Upper lobe of right lung (tissue), 1 donor: ENCODE measurements at places on chromosomes 16 and 17. TPM values are rescaled to one million over a fixed set of nuclear protein-coding genes. Genes with fewer than 3 reads are reported as not detected.

DNA sequence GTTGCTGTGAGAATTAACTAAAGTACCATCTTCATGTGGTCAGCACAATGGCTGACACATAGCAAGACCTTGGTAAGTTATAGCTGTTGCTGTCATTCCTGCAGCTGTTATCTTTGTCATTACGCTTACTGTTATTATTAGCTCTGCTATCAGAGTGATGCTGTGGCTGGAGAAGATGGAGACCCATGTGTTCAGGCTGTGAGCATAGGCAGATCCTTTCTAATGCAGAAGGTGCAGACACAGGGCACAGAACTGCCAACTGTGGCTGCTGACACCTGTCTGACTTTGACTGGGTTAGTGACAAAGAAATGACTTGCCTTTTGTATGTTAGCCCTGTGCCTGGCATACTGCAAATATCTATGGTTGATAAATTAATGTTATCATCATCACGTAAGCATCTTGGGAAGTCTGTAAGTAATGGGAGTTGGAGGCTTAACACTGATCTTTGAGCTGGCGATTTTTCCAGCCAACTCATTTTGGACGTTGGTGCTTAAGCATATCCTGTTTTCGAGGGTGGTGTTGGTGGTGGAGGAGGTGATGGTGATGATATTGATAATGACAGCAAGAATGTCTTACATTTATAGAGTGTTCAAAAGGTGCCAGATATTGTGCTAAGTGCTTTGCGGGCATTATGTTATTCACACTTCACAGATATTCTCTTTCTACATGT lies 695.3 kb downstream of the WWOX start:
- DNase-seq: no peak

GRCh38 chr16:81535679-81536360 lies 91.2 kb downstream of the CMIP start:
- DNase-seq: no peak

- no peak for DNase-seq
Observed at GRCh38 chr17:75315541-75316243, 26.5 kb upstream of the SLC25A19 start.

The METRN gene
- total RNA-seq: 30.4 TPM

DNA sequence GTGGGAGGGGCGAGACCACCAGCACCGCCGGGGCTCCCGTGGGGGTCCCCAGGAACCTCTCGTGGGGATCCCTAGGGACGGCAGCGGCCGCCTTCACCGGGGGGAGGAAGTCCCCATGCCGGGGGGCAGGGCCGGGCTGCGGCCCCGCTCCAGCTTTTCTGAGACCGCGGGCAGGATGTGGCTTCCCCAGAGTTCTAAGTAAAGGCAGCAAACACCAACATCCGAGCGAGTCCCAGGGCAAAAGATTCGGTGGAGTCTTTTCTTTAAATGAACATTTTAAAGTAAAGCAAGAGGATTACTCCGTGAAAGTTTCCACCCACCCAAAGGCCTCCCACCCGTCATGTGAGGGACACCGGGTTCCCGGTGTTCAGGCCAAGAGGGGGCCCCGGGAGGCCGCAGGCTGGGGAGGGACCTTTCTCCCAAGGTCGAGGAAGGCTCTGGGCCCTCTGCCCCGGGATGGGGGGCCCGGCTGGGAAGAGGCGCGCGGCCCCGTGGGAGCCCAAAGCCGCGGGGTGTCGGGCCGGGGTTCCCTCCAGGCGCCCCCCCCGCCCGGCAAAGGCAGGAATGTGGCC lies 137.2 kb upstream of the RPH3AL start:
- DNase-seq: peak; percentile 70

The NPW gene
- total RNA-seq: not detected

DNA sequence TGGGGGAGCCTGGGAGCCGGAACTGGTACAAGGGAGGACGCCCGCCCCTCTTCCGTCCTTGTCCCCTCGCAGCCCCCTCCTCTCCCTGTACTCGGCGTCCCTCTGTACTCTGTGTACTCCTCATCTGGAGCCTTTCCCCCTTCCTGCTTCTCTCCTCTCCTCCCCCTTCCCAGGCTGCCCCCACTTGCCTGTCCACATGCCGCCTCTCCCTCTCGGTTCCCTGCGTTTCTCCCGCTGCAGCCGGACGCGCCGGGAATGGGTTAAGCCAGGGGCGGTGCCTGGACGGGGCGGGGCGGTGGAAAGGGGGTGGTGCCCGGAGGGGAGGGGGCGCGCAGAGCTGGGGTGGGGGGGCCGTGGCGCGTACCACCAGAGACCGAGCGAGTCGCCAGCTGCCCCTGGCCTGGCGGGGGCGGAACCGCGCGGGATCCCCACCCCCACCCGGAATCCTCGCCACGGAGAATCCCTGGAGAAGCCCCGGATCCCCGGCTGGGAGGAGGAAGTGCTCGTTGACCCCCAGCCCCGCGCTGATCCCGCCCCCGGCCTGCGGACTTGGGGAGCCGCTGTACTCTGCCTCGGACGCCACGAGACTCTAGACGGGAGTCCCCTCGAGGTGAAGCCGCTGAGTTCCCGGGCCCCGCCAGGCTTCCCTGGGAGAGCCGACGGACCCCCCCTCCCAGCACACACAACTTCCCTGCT lies 22.6 kb downstream of the GJD3 start:
- DNase-seq: peak; percentile 92

DNA sequence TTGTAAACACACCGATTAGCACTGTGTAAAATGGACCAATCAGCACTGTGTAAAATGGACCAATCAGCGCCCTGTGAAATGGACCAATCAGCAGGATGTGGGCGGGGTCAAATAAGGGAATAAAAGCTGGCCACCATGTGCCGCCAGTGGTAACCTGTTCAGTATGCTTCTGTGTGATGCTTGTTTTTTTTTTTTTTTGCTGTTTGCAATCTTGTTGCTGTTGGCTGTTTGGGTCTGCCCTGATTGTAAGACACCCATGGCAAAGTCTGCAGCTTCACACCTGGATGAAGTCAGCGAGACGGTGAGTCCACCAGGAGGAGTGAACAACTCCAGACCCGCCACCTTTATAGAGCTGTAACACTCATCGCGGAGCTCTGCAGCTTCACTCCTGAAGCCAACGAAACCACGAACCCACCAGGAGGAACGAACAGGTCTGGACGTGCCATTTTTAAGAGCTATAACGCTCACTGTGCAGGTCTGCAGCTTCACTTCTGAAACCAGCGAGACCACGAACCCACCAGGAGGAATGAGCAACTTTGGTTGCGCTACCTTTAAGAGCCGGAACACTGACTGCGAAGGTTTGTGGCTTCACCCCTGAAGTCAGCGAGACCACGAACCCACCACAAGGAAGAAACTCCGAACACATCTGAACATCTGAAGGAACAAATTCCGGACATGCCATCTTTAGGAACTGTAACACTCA lies 85.0 kb upstream of the MED9 start:
- DNase-seq: no peak

The IL21R gene
- 3.9 TPM for total RNA-seq
